Spleen (tissue), 13 donors: ENCODE measurements at places on chromosomes 4 and X. TPM values are rescaled to one million over a fixed set of nuclear protein-coding genes. Genes with fewer than 3 reads are reported as not detected.

GRCh38 chr4:7393601-7394575 lies 40.8 kb downstream of the PSAPL1 start:
- DNase-seq: peak; percentile 46

- no peak for DNase-seq
Observed at GRCh38 chrX:69189576-69190371, 24.5 kb upstream of the PJA1 start.

- no peak for DNase-seq
Observed at GRCh38 chr4:118032691-118033090, 1.6 kb upstream of the NDST3 start.

DNA sequence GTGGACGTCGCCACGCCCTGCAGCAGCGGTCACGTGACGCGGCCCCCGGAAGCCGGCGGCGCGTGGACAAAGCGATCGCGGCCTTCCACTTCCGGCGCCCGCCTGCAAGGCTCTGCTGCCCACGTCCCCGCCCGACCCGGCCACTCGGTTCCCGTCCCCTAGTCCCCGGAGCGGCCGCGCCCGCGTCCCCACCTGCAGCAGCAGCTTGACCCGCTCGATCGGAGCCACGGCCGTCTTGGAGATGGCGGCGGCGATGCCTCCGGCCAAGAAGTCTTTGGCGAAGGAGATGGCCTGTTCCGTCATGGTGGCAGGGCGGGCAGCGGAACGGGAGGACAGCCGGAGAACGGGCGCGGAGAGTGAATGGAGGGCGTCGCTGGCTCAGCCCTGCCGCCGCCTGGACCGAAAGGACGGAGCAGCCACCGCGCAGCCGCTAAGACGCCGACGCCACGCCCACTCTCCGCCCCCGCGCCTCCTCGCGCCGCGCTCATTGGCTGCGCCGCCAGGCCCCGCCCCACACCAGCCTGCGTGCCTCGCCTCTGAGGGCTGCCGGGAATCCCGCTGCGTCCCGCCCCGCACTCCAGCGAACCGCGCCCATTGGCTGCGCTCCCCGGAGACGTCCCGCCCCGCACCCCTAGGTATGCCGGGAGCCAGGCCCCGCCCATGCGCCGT lies at the start of gene SLC25A6:
SLC25A6 (minus strand) TSS at position 407 of the 669 bp plus-strand sequence; CDS start at position 303, 104 bp downstream.
- DNase-seq: peak; percentile 100

Gene RPL9
- polyA plus RNA-seq: 6,391 TPM

Gene SPATA18
- polyA plus RNA-seq: 0.42 TPM

Gene GPR173
- 0.83 TPM for polyA plus RNA-seq

Gene TGIF2LX
- polyA plus RNA-seq: not detected

- DNase-seq: no peak
Observed at GRCh38 chrX:105869701-105870100, 47.4 kb downstream of the NRK start.

- DNase-seq: no peak
Observed at GRCh38 chr4:148192526-148192925, 249.7 kb downstream of the NR3C2 start.

Gene PPID
- polyA plus RNA-seq: 24.1 TPM

Gene DUSP21
- not detected for polyA plus RNA-seq
